ENCODE measurements at places on chromosomes 13 and 19.

- no peak for DNase-seq
Observed at GRCh38 chr13:63690672-63691071, 2275.0 kb upstream of the PCDH20 start.

GRCh38 chr13:91311491-91311890, 36.0 kb upstream of the MIR17HG start:
- no peak for DNase-seq

DNA sequence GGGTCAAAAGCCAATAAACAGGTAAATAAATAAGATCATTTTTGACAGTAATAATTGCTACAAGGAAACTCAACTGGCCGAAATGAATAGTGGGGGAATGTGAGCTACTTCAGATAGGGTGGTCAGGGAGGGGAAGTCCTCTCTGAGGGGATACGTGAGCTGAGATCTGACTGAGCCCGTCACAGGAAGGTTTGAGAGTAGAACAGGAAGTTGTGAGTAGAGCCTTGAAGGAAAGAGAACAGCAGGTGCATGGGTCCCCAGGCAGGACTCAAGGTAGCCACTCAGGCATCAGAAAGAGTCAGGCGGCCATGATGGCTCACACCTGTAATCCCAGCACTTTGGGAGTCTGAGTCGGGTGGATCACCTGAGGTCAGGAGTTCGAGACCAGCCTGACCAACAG, 6.3 kb downstream of the IRGQ start:
- DNase-seq = no peak

GRCh38 chr13:104996022-104996421, 1539.4 kb downstream of the EFNB2 start:
- no peak for DNase-seq

DNA sequence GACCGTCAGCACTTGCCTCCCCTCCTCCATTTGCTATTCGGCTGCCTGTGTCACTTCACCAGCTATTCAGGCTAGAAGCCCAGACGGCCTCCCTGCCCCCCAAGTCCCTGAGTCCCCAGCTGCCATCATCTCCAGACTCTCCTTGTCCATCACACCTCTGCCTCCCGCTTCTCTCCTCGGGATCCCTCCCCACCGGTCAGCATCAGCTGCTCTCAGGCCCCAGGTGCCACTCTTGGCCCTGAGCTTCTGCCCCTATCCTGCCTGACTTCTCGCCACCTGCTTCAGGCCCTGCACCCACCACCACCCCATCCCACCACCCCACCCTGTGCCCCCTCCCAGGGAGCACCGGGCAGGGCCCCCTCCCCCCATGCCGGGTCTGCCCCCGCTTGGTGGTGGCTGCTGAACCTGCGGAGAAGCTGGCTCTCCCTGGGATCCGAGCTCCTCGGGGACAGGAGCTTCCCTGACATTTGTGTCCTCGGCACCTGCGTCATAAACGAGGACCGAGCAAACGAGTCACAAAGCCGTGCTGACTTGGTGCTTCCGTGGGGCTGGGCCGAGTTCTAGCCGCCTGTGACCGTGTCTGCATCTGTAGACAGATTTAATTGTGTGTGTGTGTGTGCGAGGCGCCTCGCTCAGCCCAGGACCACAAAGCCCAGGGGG, 70.3 kb upstream of the MCF2L start:
- DNase-seq = no peak

DNA sequence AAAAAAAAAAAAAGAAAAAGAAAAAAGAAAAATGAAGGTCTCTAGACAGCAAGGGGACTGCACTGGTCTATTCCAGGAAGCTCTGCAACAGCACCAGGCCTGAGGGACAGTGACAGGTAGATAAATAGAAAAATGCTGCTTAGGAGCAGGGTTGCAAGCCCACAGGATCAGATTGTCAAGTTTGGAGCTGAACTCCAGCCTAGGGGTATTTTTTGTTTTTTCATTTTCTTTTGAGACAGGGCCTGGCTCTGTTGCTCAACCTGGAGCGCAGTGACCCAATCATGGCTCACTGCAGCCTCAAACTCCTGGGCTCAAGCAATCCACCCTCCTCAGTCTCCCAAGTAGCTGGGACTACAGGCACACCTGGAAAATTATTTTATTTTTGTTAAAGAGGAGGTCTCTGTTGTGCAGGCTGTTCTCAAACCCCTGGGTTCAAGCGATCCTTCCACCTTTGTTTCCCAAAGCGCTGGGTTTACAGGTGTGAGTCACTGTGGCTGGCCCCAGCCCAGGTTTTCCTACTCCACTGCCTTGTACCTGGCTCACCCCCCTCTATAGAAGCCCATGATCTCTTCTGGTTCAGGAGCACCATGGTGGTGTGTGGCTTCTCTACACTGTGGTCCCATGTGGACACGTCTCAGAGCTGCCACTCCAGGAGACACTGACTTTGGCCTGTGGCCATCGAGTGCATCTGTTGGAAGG, 23.9 kb downstream of the POP4 start:
- no peak for DNase-seq

GRCh38 chr19:57907394-57907793, 9.0 kb downstream of the ZNF417 start:
- no peak for DNase-seq

DNA sequence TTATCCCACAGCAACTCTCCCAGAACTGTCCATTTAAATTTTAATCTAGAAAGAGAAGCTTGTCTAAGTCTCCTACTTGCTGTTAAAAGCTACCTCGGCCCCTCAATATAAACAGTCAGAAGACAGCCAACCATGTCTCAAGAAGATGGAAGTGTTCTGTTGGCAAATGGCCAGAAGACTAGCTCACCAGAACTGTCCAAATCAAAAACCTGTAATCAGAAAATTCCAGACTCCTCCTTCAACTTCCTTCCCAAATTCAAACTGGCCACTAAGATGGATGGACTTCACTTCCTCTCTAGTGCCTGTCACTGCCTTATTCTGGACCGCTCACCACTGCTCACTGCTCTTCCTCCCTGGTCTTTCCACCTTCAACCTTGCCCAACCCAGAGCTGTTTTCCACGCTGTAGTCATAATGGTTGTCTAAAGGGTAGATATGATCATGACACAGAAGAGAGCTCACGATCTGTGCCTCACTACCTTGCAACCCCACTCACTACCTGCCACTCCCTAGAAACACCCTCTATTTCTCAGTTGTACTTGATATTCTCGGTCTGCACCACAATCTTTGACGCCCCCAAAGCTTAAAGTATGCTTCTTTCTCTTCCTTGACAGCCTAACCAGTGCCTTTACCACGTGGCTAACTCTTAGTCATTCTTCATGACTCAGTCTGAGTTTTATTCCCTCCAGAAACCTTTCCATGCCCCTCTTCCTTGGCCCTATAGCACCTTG, 9.2 kb downstream of the FGF14 start:
- DNase-seq = no peak

DNA sequence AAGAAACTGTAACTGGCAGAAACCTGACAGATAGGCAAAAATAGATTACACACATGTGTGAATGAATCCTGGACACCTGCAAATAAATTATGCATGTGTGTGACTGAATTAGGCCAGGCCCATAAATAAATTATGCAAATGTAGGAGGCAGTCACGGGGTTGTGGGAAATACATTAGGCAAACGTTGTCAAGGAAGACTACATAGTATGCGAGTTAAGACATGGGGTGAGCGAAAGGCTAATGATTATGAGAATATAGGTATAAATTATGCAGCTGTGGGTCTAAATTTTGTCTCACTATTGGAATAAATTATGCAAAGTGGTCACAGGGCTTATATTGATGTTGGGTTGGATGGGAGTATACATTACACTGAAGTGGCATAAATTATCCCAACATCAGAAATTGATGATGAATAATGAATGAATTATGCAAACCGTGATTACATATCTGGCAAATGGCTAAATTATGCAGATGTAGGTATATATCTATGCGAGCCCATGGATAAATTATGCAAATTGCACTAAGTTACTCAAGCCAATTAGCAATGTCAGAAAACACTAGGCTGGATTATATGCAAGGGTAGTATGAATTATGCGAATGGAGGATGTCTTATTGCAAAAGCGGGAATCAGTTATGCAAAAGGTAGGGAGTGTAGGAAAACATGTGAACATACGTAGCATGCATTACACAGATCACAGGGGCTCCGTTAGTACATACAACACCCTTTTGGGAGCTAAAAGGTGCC, 6.8 kb downstream of the SLC8A2 start:
- no peak for DNase-seq

DNA sequence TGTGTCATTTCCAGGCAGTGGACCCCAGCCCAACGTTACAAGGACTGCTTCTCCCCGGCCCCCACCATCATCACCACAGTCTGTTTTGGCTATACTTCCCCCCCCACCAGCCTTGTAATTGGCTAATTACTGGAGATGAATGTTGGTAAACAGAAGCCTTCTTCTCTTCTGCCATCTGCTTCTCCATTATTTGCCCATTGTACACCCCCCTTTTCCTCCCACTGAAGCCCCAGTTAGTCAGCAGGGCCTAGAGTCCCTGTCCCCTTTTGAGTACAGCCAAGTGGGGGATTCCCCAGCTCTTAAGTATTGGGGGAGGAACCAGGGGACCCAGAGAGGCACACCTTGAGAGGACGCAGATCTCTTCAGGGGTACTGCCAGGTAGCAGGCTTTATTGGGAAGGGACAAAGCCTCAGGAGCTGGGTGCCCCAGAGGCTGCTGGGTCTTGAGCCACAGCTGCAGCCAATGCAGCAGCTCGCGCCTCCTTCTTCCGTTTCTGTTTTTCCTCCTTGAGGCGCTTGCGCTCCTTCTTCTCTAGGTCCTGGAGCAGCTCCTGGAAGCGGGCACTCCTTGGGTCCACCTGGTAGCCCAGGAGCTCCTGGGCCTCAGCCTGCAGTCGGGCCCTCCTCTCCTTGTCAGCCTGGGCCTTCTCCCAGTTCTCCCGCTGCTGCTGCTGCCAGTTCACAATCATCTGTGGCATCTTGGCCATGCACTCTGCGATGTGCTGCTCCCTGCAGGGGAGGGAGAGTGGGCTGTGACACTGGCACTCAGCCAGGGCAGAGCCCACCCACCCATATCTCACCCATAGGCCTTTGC, 3.0 kb downstream of the GADD45GIP1 start:
- no peak for DNase-seq

GRCh38 chr13:92727118-92727517, 499.5 kb upstream of the GPC6 start:
- DNase-seq = no peak

GRCh38 chr13:111577956-111578605, 257.6 kb downstream of the TEX29 start:
- no peak for DNase-seq

- no peak for DNase-seq
Observed at GRCh38 chr19:10142701-10143375, 23.1 kb upstream of the EIF3G start.

GRCh38 chr13:111668451-111668850, 348.0 kb downstream of the TEX29 start:
- no peak for DNase-seq

DNA sequence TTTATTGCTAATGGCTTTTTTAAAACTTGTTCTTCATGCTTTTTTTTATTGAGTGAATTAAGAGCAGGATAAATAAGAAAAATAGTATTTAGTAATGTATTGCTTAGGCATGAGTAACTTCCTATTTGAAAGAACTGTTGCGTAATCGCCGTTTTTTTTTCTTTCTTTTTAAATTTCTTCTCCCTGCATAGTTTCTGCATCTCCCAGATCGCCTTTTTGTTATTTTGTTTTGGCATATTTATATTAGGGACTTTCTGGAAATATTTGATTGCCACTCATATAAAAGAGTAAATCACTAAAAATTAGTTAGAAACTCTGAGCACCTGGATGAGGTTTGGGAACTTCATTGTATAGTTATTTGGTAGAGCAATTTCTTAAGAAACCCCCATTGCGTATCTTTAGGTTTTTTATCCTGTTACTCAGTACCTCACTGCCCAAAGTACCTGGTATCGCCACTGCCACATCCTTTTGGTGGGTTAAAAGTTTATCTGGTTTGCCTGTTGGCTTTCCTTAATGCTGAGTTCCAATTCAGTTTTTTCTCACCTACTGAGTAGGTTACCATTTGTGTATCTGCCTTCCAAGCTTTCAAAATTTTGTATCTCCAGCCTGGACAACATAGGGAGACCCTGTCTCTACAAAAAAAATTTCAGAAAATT, 36.2 kb upstream of the LPAR6 start:
- no peak for DNase-seq

DNA sequence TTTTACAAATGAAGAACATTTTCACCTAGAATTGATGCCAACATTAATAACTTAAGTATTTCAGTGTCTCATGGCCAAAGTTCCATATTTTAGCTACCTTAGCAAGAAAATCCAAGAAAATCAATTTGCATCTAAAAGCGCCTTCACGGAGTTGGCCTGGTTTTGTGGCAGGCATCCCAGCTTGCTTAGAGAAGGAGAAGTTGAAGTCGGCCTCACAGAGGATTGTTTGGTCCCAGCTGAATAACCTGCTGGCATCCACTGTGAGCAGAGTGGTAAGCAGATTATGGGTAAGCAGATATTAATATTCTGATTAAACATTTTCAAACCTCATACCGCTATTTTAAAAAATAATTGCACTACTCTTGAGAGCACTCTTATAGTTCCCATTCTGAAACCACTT, 62.3 kb upstream of the STARD13 start:
- DNase-seq = no peak

GRCh38 chr19:3767050-3767449, 4.6 kb downstream of the MRPL54 start:
- no peak for DNase-seq

DNA sequence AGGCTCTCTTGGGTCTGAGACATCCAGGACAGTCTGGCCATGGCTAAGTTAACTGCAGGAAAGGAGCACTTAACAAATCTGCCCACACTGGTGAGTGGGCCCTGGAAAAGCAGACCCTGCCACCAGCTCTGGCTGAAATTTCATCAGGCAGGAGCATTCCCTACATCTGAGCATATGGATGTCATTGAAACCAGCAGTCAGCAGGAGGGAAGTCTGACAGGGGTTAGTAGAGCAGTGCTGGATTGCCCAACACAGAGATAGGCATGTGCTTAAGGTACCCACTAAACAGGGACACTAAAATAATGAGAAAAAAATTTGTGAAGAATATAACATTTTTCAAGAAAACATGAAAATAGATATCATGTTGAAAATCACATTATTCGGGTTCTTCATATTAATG, 13.6 kb upstream of the ACOD1 start:
- DNase-seq = no peak

DNA sequence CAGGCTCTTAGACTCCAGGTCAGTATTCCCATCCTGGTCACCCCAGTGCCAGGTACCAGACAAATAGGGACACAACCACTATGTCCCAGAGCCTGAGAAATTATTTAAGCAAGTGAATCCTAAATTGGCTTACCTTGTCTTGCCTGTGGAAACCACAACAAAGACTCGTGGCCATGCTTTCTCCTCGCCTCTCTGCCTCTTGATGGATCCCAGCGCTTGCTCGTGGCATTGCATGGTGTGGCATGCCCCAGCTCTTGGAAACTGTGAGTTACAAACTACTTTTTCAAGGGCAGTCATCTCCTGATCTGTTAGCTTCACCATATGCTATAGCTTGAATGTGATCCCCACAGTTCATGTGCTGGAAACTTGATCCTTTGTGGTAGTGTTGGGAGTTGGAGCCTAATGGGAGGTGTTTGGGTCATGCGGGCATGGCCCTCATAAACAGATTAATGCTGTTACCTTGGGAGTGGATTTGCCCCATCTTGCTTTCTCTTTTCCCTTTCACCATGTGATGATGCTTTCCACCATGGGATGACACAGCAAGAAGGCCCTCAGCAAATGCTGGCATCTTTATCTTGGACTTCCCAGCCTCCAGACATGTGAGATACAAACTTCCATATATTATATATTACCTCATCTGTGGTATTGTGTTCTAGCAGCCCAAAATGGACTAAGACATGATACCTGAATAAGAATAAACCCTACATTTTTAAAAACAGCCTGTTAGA, 31.2 kb downstream of the SPRYD7 start:
- DNase-seq = no peak

Measured in LoVo (cell line).